NCI-H2171 treated with DMSO at 0.1 percent for 48 hours (cell line): ENCODE measurements at places on chromosomes 1 and 21.

DNA sequence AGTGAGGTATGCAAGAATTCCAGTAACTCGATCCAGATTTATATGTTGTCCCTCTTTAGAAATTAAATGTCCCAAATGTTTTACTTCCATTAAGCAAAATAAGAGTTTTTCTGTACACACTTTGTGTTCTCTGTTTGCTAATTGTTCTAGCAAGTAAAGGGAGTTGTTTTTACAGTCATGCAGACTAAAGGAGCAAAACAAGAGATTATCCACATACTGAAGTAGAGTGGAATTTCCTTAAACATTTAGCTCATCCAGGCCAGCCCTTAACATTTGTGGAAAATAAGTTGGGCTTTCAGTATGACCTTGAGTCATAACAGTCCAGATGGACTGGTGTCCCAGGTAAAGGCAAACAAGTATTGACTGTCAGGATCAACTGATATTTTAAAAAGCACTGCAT lies 44.1 kb upstream of the TINAGL1 start:
- DNase-seq: no peak

- no peak for DNase-seq
Measured at GRCh38 chr1:154813846-154814505, 56.1 kb downstream of the KCNN3 start.

GRCh38 chr21:19475525-19475924 lies 1071.9 kb upstream of the TMPRSS15 start:
- no peak for DNase-seq

- DNase-seq: peak; percentile 96
Measured at GRCh38 chr1:29677028-29678024, 441.0 kb downstream of the PTPRU start.

GRCh38 chr1:21594935-21595897 lies 73.9 kb downstream of the RAP1GAP start:
- peak; percentile 39 for DNase-seq

GRCh38 chr1:2555634-2556276 lies 416 bp upstream of the TNFRSF14 start:
- peak; percentile 53 for DNase-seq

GRCh38 chr1:197799271-197799670 lies 24.0 kb upstream of the DENND1B start:
- DNase-seq: no peak

DNA sequence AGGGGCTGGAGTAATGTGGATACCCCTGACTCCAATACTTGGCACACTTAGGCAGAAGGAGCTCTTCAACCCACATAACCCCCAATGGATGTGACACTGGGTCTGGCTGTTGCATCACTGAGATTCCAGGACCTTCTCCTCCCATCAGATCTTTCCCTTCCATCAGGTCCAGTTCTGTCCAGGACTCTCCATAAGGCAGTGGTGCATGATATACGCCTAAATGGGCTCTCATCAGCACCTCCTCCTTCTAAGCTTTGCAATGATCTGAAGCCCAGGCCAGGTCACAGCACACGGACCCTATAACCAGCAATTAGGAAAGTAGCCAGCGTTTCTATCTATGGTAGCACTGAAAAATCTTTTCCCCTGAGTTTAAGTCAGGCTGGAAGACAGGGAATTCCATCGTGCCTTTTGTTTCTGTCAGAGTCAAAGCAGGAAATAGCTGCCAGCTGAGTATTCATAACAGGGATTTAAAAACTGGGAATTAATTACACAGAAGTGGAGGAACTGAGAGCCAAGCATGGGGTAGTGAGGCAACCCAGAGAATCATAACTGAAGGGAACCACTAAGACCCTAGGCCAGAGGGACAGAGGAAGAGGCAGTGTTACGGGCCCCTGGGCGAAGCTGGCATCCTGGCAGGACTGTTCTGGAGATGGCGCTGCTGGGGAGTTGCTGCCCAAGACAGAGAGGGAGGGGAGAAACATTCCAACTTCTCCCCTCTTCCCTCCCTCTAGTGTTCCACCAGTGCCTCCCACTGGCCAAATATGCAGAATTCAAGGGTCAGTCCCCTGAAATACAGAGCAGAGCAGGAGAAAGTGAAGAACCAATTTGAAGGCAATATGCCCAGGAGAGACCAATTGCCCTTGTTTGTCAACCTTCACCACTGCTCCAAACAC lies 37.5 kb upstream of the HOOK1 start:
- no peak for DNase-seq

GRCh38 chr1:37726751-37727585 lies 34.7 kb downstream of the CDCA8 start:
- DNase-seq: no peak

DNA sequence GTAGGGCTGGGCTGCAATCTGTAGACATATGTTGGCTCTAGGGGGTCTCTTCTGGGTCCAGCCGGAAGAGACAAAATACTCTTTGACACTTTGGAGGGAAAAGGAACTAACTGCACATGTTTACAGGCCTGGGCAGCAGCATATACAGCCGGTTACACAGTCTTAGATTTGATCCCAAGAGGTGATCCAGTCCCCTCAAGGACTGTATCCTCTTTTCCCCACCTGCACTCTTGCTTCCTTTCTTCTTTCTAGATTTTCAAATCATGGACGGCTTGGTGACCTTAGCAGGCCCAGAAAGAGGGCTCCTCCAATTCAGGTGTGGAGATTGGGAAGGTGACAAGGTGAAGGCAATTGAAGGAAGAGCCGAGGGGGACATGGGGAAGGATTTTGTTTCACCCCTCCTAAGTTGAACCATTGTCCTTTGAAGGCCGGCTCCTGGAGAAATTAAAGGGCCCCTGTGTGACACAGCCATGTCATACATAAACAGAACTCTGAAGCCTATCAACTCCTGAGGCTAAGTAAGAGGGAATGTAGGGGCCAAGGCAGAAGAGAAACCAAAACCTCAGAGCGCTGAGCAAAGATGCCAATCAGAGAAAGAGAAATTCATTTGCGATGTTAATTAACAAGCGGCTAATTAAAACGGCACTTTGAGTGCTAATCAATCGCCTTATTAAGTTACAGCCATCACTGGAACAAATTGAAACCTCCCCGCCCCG lies 5.9 kb upstream of the BARHL2 start:
- DNase-seq: no peak

DNA sequence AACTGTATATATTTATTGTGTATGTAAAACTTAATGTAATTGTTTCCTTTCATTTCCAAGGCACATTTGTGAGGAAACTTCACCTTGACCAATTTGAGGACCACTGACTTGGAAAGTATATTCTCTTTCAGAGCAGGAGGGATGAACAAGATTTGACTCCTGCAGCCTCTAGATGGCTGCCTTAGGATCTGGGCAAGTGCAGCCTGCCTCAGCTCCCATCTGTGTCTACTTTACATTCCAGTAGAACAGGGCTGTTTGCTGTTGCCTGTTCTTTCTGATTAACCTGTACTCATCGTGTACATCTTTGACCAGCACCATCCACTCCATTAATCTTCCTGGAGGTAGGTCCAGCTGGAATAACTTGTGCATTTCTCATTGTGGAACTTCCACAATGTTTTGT lies 312.8 kb downstream of the HLX start:
- DNase-seq: no peak

DNA sequence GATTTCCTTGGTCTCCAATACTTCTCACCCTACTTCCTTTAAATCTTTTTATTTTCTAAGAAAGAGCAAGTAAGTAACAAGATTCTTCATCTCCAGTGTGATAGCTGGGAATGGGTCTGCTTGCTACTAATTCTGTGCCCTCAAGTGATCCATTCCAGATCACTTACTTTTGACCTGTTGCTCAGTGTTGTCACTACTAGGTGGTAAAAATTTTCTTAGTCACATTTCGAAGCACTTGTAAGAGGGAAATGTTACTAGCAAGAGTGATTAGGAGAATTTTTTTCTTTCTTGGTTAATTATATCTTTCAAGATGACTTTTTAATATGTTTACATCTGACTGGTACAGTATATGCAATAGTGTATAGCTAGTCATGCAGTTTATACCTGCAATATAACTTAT lies 2.2 kb downstream of the UBAP2L start:
- no peak for DNase-seq

DNA sequence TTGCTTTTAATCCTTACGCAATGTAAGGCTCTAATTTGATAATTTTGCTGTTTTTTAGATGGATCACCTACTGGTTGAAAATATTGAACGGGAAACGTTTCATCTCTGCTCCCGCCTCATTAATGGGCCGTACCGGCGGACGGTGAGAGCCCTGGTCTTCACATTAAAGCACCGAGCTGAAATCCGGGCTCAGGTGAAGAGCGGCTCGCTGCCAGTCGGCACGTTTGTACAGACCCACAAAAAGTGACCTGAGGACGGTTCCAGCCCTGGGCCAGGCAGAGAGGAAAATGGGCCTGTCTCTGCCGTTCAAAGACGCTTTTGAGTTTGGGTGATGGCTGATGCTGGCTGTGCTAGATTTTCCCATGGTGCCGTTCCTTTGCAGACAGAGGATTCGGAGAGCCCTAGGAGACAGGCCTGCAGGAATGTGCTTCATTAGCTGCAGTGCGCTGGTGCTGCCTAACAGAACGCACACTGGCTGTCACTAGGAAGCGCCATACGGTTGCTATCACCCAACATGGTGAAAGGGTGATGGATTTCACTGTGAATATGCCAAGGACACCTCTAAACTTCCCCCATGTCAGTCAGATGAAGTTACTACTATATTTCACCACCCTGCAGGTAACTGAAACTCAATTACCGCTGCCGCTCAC lies 42.9 kb downstream of the TCEANC2 start:
- no peak for DNase-seq

- no peak for DNase-seq
Measured at GRCh38 chr1:95249916-95250315, 15.9 kb downstream of the RWDD3 start.

DNA sequence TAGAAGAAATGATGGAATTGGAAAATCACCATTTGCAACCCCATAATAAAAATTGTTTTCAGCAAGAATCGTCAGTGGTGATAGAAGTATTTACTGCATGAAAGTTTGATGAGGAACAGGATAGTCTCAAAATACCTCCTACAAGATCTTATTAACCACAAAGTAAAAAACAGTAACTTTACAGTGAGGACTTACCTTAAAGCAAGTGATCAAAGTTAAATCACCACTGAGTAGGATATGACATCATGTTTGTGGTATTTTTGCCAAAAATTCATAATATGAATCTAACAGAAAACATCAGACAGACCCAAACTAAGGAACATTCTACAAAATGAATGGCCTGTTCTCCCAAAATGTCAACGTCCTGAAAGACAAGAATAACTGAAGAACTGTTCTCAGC lies 19.9 kb downstream of the ALDH9A1 start:
- no peak for DNase-seq

DNA sequence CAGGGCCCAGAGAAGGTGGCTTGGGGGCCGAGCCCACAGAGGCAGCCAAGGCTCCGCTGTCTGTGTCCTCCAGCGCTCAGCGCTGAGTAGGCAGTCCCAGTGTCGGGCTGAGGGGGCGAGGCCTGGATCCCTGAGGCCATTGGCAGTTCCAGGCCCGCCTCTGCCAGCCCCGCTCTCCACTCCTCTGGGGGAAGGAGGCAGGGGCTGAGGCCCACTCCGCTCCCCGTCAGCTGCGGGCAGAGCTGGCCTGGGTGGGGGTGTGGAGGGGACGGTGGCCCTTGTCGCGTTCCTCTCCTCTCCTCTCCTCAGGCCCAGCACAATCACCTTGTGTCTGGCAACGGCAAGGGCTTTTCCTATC lies 132.8 kb downstream of the CASZ1 start:
- DNase-seq: no peak

GRCh38 chr1:87108228-87108627 lies 193.8 kb downstream of the HS2ST1 start:
- no peak for DNase-seq

DNA sequence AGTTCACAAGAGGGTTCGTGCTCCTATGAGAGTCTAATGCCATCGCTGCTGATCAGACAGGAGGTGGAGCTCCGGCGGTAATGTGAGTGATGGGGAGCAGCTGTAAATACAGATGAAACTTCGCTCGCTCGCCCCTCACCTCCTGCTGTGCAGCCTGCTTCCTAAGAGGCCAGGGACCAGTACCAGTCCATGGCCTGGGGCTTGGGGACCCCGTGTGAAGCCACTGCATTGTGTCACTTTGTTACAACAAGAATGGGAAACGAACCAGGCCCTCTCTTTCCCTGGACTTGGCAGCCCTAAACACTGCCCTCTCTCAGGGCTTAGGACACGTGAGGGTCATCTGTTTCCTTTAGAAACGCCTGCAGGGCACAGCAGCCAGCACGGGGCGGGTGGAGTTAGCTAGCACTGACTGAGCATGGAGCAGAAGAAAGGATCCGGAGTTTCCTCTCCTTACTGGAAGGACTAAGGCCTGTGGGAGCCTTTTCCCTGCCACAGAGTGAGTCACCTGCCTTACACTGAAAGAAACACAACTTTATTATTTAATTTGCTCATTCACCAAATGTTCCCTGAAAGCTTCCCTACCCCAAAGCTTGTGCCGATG lies 185.2 kb upstream of the TMEM51 start:
- no peak for DNase-seq

- DNase-seq: no peak
Measured at GRCh38 chr1:65688215-65688566, 104.5 kb upstream of the PDE4B start.

GRCh38 chr1:39381839-39382238 lies 109.6 kb upstream of the BMP8A start:
- DNase-seq: no peak

DNA sequence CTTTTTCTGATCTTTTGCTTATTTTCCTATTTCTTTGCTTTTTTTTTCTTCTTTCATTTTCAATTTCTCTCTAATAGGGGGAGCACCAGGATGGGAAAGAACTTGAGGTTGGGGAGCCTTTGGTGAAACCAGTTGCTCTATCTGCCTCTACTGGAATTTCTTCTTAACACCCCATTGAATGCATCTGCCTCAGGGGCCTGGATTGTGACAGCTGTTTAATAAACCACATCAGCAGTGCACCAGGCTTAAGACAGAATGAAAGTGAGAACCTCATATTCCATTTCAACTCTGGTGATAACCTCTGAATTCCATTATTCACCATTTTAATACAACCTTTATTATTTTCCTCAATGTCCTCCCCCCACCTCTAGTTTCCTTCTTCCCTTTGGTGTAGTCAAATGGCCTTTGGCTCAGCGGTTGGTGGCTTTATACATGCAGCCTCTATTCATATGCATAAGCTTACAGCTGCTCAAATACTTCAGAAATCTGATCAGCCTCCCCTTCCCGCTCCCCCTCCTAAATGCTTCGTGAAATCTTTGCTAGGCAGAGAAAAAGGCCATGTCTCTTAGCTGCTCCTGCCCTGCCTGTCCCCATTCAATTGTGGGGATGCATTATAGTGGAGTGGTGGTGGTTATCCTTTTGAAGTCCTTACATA lies 537.3 kb upstream of the PLXNA2 start:
- peak; percentile 11 for DNase-seq

GRCh38 chr1:8854240-8854639 lies 24.2 kb downstream of the ENO1 start:
- DNase-seq: no peak

GRCh38 chr1:101438359-101438758 lies 201.5 kb downstream of the S1PR1 start:
- no peak for DNase-seq

DNA sequence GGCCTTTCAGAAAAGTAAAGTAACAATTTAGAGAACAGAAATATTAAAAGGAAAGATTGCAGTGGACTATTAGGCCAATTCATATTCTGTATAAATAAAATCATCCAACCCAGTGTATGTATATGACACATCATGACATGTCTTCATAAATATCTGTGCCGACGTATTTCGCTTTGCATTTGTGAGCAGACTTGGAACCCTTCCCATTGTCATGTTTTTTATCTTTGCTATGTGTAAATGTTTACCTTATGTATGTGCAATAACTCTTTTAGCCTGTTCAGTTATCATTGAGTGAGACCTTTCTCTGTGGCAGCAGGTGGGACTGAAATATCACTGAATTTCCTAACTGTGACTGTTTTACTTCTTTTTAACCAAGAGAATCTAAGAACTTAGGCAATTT lies 58.0 kb upstream of the FAM3B start:
- DNase-seq: no peak

- DNase-seq: no peak
Measured at GRCh38 chr1:89810880-89811279, 10.0 kb upstream of the LRRC8D start.
